Osteoblast (primary cell): ENCODE measurements at places on chromosomes 6 and 20. TPM values are rescaled to one million over a fixed set of nuclear protein-coding genes. Genes with fewer than 3 reads are reported as not detected.

Gene VIP
- total RNA-seq = not detected in 2 replicates

Gene PNPLA1
- under 0.01 TPM in 1 of 2 replicates, not detected in the other for total RNA-seq

Gene WFDC5
- not detected in 2 replicates for total RNA-seq

Gene OPRM1
- not detected in 2 replicates for total RNA-seq

Gene HSPA1L
- 0.29 and 0.72 TPM in 2 replicates for total RNA-seq

Gene SLC26A8
- under 0.01 TPM in 1 of 2 replicates, not detected in the other for total RNA-seq

Gene GPLD1
- 0.72 and 0.88 TPM in 2 replicates for total RNA-seq

Gene PLAGL1
- 16.6 and 22.4 TPM in 2 replicates for total RNA-seq

Gene FOXC1
- 39.4 and 41.0 TPM in 2 replicates for total RNA-seq

Gene GGTLC1
- total RNA-seq = not detected in 2 replicates

Gene MRPS18B
- total RNA-seq = 67.3 and 83.4 TPM in 2 replicates

Gene FRMD1
- under 0.01 TPM in 2 replicates for total RNA-seq

Gene PACRG
- total RNA-seq = 0.59 and 1.4 TPM in 2 replicates

Gene ANKRD6
- 11.2 and 11.5 TPM in 2 replicates for total RNA-seq

Gene TRIM40
- not detected in 2 replicates for total RNA-seq

Gene FUCA2
- 64.8 and 70.7 TPM in 2 replicates for total RNA-seq

Gene SLC23A2
- 17.7 and 20.6 TPM in 2 replicates for total RNA-seq

Gene ZNF334
- total RNA-seq = 5.0 and 5.8 TPM in 2 replicates

Gene SH3BGRL2
- 2.2 and 2.7 TPM in 2 replicates for total RNA-seq

Gene PFDN4
- total RNA-seq = 93.0 and 95.2 TPM in 2 replicates

Gene EDEM2
- 32.2 and 41.8 TPM in 2 replicates for total RNA-seq

Gene MCM9
- 15.2 and 17.1 TPM in 2 replicates for total RNA-seq

Gene ELOVL2
- under 0.01 and 0.29 TPM in 2 replicates for total RNA-seq

Gene ZBP1
- not detected in 2 replicates for total RNA-seq

Gene IMPG1
- total RNA-seq = not detected in 2 replicates

Gene LST1
- 0.29 TPM in 1 of 2 replicates, not detected in the other for total RNA-seq

Gene GJA10
- total RNA-seq = not detected in 2 replicates

Gene BNIP5
- total RNA-seq = not detected in 2 replicates

Gene DAAM2
- total RNA-seq = 29.0 and 46.9 TPM in 2 replicates

Gene MUC21
- total RNA-seq = not detected in 2 replicates

Gene DZANK1
- total RNA-seq = 1.4 and 1.5 TPM in 2 replicates
